ENCODE measurements at places on chromosomes 12 and 14.

GRCh38 chr14:81416981-81417380 is 16.9 kb upstream of the STON2 start:
- DNase-seq = peak; percentile 55

DNA sequence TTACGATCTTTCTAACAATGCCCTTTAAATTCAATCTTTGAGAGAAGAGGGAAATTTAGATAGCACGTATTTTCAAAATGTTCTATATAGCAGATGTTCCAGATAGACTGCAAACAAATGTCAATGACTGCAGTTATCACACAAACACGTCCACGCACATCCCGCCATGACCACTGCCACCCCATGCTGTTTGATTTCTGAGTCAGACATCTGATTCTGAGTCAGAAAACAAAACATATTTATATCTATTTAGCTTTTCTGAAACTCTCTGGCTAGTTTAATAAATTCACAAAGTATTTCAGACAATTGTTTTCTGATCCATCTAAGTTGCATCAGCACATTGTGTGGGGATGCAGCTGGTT is 105.9 kb upstream of the BCAT1 start:
- peak; percentile 46 for DNase-seq

DNA sequence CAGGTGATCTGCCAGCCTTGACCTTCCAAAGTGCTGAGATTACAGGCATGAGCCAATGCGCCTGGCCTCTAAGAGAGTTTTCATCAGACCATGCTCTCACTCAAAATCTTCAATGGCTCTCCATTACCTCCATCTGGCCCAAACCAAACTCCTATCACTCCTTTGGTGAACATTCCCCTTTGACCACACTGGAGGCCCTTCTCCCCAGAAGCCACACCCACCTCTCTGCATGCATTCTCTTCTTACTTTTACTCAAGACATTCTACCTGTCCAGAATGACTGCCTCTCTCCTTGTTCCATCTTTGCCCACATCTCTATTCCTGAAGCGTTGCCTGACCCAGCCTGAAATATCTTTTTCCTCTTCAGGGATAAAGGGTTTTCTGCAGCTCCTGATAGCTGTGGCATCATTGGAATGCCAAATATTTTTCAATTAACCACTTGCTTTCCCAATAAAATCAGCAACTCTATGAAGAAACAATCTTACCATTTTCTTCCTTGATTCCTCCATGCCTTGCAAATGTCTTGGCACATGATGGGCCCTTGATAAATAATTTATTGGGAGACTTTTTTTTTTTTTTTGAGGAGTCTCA is 15.5 kb downstream of the PLEK2 start:
- DNase-seq = no peak

DNA sequence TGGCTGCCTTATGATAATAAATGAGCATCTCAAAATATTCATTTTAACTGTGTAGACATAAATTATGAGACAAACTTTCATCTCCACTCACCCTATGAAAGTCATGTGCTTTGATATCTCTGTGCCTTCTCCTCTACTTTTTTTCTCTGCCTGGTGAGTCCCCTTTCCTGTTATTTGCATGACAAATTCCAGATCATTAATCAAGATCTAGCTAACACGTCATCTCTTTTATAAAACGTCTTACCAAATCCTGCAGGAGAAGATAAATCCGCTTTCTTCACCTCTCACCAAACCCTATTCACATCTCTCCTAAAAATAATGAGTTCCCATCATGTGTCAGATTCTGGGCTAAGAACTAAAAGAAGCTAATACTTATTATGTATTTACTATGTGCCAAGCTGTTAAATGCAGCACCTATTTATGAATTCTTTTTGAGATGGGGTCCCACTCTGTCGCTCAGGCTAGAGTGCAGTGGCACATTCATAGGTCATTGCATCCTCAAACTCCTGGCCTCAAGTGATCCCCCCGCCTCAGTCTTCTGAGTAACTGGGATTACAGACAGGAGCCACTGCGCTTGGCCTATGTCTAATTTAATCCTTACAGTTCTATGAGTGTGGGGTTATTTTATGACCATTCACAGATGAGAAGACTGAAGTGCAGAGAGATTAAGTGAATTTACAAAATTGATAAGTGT is 26.7 kb downstream of the SPX start:
- DNase-seq = no peak

GRCh38 chr12:40105265-40105514 is 691 bp downstream of the SLC2A13 start:
- DNase-seq = no peak

DNA sequence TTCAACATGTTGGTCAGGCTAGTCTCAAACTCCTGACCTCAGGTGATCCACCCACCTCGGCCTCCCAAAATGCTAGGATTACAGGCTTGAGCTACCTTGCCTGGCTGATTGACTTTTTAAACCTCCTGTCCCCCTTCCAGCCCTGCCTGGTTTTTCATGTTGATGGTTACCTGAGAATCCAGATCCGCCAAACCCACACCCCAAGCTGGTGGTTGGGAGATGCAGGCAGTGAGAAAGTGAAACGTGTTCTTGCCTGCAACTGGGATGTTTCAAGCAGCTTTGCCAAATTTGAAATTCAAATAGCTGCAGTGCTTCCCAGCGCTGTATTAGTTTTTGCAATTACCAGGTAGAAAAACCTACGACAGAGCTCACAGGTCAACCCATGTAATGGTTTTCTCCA is 238.3 kb upstream of the PWP1 start:
- no peak for DNase-seq

GRCh38 chr14:86153480-86153879 is 623.5 kb downstream of the FLRT2 start:
- DNase-seq = no peak

- no peak for DNase-seq
These were observed 77.5 kb upstream of the KRAS start for GRCh38 chr12:25328072-25328712.

DNA sequence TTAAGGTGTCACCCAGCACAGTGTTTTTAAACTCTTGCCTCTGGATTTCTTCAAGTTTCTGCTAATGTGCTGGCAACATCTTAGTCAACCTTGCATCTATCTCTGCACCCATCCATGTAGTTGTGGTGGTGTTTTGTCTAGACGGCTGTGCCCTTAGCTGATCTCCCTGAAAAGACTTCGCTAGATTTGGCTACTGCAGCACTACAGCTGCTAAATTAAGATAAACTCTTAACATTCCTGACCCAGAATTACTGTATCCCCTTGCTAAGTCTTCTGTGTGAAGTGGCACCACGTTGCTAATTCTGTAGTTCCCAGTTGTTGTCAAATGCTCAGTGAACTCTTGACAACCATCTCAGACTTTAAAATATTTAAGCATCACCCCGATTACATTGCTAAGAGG is 66.8 kb downstream of the SRGAP1 start:
- no peak for DNase-seq

DNA sequence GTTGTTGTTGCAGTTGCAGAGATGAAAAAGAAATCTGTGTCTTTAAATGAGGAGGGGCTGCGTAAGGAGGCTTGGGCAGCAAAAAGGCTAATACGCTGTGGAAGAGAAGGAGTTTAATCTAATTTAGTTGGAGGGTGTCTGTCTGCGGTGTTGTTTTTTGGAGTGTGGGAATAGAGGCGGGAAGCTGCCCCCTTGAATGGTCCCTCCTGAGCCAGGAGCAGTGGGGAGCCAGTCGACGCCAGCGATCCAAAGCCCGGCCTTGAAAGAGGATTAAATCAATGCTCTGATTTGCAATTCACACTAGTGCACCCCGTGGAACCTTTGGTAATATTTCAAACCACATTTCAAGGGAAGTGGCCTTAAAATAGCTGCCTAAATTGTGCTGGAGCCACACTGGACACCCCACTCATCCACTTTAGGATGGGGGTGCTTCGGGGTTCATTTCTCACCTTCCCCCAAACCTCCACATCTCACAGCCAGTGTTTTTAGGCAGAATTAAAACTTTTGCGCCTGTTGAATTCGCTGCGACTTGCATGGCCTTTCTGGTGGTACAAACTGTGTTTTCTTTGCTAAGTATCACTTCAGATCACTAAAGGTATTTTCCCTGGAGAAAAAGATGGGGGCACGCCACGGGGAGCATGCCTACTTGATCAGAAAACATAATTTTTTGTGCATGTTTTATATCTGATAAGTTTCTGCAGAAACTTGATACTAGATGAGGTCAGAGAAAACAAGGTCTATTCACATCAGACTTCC is 4.1 kb upstream of the FZD10 start:
- no peak for DNase-seq

GRCh38 chr12:1551496-1551895 is 42.9 kb downstream of the FBXL14 start:
- no peak for DNase-seq

GRCh38 chr14:99513946-99514551 is 32.8 kb downstream of the CCNK start:
- no peak for DNase-seq

GRCh38 chr12:54051026-54051842 is 2.4 kb upstream of the HOXC4 start:
- no peak for DNase-seq

DNA sequence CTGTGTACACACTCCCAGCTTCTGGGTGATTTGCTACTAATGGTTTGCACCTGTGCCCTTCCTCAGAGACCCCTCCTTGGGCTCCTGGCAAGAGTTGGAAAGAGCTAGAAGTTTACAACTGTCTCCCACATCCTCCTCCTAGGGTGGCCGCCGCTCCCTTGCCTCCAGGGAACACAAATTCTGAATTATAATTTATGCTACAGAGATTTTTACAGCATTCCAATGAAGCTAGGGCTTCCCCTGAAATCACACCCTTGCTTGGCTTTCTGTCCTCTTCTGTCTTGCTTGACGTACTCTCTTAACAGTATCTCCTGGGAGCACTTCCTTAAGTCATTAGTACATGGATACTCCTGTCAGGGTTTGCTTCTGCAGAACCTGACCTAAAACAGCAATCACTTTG is 180.2 kb downstream of the KCNA5 start:
- DNase-seq = no peak

DNA sequence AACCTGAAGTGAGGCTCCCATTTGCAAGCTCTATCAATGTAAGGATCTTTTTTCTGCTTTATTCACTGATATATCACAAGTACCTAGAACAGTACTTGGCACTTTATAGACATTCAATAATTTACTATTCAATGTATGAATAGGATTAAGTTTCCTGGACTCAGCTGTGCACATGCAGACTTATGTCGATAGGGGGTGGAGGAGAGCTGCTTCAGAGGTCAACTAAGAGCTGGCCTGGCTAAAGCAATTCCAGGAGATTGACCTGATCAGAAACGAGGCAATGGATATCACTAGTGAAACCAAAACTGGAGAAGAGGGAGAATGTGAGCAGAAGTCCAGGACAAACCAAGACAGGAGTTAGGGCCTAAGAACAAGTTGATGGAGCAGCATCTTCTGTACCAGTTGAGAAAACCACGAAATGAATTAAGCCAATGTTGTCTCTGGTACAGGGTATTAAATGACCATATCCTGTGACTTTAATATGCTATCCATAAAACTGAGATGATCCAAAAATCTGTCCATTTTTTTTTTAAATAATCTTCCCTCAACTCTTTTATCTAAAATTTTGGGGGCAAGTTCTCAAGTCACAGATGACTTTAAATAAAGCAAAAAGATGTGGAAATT is 169.2 kb downstream of the PIK3C2G start:
- DNase-seq = peak; percentile 38

- no peak for DNase-seq
These were observed 21.7 kb downstream of the BICDL1 start for GRCh38 chr12:120010661-120011230.

DNA sequence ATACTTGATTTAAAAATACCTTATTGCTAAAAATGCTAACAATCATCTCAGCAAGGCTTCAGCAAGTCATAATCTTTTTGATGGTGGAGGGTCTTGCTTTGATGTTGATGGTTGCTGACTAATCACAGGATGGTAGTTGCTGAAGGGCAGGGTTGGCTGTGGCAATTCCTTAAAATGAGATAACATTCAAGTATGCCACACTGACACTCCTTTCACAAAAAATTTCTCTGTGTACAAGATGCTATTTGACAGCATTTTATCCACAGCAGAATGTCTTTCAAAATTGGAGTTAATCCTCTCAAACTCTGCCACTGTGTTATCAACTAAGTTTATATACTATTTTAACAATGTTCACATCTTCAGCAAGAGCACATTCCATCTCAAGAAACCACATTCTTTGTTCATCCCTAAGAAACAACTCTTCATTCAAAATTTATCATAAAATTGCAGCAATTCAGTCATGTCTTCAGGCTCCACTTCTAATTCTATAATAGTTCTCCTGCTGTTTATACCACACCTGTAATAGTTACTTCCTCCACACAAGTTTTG is 16.1 kb downstream of the SCAF11 start:
- no peak for DNase-seq

GRCh38 chr12:49703647-49704137 is 3.5 kb downstream of the FMNL3 start:
- DNase-seq = peak; percentile 65

- DNase-seq = no peak
These were observed 83.4 kb downstream of the NAV3 start for GRCh38 chr12:77914081-77914488.

GRCh38 chr12:93203361-93203760 is 174.4 kb upstream of the NUDT4 start:
- DNase-seq = no peak

- DNase-seq = no peak
These were observed 153.0 kb upstream of the DIO3 start for GRCh38 chr14:101408077-101408831.

DNA sequence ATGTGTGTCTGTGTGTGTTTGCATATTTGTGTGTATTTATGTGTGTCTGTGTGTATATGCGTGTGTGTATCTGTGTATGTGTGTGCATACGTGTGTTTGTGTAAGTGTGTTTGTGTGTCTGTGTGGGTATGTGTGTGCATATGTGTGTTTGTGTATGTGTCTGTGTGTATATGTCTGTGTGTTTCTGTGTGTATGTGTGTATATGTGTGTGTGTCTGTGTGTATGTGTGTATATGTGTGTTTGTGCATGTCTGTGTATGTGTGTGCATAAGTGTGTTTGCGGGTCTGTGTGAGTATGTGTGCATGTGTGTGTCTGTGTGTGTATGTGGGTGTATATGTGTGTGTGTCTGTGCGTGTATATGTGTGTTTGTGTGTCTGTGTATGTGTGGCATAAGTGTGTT is 1030.5 kb upstream of the TMEM132C start:
- DNase-seq = no peak

DNA sequence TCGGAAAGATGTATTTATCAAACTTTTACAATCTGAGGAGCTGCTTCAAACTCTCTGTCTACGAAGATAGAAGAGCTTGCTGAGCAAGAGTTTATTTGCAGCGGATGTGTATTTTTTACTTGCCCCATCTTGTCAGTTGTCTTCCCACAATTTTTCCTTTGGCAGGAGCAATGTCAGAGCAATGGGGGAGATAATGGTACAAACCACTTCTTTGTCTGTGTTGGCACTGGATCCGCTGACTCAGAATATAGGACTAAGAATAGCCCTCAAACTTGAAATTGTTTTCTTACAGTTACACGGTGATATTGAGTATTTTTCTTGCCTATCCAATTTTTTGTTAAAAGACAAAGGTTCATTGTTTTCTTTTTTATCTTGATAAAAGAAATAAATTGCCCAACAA is 27.6 kb downstream of the HELB start:
- DNase-seq = no peak

DNA sequence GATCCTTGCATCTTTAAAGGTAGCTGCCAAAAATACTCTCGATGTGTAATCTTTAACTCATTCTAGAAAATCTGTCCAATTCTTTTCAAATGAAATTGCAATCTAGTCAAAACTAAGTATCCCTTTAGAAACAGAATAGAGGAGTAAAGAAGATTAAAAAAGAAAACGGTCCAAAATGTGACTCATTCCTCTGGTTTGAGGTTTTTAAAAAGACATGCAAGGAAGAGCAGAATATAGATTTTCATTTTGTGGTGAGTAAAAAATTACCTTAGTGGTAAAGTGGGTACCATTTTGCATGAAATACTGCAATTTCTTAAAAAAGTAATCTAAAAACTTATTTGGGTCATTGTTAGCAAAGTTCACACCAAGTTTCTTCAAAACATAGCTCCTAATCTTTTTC is 108.4 kb downstream of the BRMS1L start:
- DNase-seq = no peak

Data from common myeloid progenitor, CD34-positive (primary cell).